Stimulated activated naive CD4-positive, alpha-beta T cell treated with Interleukin-2 at 50 U/mL for 16 hours (primary cell): ENCODE measurements at places on chromosomes 16 and 17.
A peak's percentile ranks its signal among the peaks of the same experiment; 100 is the strongest.

DNA sequence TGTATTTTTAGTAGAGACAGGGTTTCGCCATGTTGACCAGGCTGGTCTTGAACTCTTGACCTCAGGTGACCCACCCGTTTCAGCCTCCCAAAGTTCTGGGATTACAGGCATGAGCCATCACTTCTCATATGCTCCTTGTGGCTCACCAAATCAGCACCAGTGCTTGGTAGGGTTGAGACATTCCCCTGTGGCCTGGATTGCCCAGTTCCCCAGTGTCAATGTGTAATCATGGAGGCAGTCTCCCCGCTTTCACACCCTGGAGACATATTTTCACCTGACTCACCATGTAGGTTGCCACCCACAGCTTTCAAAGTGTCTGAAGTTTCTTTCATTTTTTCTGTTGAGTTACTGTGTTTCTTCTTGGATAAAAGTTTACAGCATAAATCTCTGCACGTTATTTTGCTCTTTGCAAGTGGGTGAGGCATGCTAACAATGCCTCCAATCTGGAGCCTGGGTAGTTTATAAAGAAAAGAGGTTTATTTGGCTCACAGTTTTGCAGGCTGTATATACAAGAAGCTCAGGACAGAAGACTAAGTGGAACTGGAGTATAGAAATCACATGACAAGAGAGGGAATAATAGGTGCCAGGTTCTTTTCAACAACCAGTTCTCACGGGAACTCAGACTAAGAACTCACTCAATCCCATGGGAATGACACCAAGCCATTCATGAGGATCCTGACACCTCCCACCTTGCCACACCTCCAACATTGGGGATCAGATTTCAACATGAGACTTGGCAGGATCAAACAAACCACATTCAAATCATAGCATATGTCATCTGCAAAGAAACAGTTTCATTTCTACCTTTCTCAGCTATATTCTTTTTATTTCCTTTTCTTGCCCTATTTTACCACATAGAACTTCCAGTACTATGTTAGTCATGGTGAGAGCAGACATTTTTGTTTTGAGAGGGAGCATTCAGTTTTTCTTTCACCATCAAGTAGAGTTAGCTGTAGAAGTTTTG is 113.2 kb downstream of the PHKB start:
- DNase-seq: peak; percentile 52

DNA sequence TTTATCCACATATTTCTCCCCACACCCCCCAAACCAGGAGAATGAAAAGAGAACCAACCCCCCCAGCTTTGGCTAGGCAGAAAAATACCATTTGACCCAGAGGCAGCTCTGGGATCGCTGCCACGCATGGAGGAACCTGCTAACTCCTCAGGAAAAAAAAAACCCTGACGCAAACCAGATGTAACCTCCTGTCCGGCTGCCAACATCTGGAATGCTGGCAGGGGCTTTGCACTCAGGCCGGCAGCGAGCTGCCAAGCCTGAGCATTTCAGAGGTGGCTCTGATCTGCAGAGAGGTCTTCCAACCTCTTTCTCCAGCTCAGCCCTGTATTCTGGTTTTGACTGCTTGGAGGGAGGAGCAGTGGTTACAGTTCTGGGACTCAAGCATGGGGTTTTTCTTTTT is 8.2 kb downstream of the IGFBP4 start:
- DNase-seq: no peak

- no peak for DNase-seq
Observed at GRCh38 chr16:16973707-16974591, 496.8 kb downstream of the XYLT1 start.

- DNase-seq: no peak
Observed at GRCh38 chr16:86516623-86517003, 6.3 kb downstream of the FOXF1 start.

DNA sequence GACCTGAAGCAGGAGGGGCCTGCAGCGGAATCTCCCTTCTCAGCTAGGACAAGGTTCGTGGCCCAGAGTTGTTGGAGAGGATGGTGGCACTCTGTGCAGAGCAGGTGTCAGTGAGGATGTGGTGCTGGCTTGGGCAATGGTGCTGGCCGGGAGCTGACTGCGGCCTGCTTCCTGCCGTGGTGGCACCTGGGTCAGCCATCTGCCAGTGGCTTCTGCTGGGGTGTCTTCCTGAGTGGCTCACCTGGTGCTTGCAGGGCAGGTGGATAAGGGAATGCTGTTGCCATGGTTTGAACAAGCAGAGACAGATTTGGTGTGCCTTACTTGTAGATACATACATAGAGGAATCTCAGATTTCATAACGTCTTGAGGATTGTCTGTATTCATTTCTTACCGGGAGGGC is 69.6 kb downstream of the SEC14L1 start:
- no peak for DNase-seq

DNA sequence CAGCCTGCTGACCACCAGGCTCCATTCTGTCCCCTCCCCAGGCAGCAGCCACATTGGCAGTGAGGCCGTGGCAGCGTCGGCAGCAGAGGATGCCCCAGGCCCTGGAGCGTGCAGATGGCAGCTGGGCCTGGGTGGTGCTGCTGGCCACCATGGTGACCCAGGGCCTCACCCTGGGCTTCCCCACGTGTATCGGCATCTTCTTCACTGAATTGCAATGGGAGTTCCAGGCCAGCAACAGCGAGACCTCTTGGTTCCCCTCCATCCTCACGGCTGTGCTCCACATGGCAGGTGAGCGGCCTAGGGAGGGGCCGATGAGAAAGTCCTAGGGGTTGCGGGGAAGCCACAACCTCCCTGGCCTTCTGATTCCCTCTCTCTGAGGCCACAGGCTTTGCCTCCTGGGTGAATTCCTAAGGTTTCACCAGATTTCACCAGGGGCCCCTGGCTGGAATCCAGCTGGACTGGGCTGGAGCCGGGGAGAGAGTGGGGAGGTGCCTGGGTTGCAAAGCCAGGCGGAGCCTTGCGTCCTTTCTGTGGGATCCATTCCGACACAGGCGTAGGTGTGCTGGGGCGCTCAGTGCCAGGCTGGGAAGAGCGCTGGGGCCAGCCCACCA is 5.9 kb downstream of the SLC16A5 start:
- no peak for DNase-seq

DNA sequence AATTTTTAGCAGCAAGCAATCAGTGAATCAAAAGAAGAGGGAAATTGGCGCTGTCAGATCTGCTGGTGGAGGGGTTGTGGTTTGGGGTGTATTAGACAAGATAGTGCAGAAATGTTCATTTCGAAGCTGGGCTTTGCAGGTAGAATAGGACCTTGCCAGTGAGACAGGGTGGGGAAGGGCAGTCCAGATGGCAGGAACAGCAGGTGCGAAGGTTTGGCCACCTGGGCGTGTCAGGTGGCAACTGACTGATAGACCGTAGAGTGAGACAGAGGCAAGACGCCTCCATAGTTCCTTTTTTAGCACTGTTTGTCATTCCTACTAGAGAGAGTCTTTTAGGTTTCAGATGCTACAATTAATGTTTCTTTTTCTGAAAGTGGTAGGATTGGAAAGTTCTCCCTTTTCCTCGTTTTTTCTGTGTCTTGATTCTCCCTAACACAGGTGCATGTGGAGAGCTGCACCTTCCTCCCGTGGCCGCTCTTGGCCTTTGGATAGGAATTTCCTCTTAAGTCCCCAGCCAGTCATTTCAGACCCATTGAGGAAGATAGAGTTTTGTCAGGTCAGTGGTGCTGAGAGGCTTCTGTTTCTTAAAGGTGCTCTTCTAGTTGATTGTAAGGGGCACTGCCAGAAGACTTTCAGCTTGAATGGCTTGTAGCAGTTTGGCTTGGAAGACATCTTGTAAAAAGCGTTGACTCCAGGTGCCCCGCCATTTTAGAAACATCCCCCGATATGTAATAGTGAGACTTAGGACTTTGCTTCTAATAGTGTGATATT is 315.6 kb downstream of the SNX29 start:
- no peak for DNase-seq

DNA sequence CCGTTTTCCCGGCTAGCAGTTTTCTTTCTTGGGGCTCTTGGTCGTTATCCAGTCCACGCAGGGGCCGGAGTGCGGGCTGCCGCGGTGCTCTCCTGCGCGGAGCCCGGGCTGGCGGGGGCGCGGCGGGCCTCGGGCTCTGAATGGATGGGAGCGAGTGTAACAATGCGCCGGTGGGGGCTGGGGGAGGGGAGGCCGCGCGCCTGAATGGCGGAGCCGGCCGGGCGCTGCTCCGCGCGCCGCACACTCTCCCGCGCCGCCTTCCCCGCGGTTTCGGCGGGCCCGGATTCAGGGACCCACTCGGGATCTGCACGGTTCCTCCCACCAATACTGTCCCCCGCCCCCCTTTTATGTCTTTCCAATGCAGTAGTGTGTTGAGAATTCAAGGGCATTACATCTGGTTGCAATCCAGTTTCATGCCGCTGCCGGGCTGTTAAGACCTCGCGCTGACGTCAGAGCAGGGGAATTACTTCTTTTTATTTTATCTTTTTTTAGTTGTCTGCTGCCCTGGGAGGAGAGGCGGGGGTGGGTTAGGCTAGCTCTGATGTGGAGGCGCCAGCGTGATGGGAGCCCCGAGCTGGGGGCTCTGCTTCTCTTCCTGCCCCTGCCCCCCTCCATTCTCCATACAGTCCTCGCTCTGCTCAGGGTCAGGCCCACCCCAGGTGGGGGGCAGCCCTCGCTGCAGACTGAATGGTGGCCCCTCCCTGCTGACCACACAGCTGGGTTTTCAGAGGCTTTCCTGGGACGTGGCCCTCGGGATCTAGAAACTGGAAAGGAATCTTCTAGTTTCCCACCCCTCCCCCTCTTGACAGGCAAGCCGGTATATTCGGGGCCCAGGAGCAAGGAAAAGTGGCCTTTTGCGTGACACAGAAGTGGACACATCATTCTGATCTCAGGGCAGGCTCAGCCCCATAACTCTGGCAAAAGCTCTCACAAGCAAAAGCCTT is 1.8 kb downstream of the RAI1 start:
- peak; percentile 47 for DNase-seq

DNA sequence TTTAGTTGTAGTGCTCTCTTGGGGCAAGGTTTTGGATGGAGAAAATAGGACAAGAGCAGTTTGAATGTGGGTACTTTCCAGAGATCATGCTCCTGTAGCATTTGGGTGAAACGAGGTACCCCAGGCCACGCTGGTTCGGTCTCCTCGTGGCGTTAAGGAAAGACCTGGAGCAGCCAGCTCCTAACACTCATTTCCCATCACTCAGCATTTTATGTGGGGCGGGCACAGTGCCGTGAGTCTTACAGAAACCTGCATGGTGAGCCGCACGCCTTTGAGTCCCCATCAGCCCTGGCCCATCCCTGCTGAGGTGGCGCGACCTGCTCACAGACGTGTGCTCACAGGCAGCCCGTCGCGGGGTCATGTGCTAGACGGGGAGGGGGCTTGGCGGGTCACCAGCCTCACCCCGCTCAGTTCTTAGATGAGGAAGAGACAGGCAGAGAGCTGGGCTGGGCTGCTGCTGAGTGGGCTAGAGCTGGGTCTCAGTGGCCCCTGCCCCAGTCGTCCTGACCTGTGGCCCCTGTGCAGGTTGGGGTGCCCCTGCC is 37.3 kb downstream of the TBCD start:
- no peak for DNase-seq

DNA sequence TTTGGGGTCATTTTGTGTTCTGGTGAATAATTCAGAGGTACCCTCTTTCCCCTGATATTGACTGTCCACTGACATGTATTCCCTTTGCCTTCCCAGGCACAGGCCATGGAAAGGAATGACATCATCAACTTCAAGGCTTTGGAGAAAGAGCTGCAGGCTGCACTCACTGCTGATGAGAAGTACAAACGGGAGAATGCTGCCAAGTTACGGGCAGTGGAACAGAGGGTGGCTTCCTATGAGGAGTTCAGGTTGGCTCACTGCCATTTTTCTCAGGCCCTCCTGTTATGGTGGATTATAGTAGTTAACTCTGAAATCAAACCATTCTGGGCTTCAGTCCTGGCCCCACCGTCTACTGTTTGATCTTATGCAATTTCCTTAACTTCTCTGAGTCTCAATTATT is 1.6 kb upstream of the EFTUD2 start:
- no peak for DNase-seq

- no peak for DNase-seq
Observed at GRCh38 chr17:56310782-56311181, 157.5 kb downstream of the ANKFN1 start.

DNA sequence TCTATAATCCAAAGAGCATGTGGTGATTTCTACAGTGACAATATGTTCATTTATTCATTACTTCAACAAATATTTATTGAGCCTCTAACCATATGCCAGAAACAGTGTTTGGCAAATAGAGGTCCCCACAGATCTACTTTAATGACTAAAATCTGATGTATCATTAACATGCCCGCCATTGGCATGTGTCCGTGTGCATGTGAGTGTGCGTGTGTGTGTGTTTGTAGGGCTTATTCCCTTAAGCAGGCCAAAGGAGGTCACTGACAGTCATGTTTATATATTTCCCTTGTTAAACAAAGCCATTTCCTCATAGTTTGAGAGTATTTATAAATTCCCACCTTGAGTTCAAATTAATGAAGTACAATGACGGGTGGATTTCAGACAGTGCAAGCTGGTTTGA is 174.4 kb upstream of the IRX6 start:
- DNase-seq: no peak

DNA sequence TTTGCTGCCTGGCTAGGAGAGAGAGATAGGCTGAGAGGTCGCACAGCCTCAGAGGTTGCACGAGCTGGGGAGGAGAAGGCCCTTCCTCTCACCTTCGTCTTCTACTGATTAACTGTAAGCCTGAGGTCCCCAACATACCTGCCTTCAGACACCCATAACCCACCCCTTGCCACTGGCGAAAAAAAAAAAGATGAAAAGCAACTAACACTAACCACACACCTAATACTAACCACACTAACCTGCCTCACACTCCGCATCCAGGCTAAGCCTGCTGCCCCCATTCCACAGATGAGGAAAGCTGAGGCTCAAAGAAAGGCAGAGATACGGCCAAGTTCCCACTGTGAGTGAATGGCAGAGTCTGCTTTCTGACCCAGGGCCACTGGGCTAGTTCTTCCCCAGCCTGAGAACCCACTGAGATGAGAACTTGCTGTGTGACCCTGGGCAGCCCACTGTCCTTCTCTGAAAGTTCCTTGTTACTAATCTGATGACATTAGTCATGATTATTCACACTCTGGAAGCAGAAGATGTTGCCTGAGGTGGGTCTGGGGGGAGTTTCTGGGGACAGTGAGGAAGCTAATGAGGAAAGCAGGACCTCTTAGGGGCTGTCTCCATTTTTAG is 4.6 kb downstream of the IL21R start:
- no peak for DNase-seq

- peak; percentile 62 for DNase-seq
Observed at GRCh38 chr17:78421534-78422266, 43.3 kb downstream of the PGS1 start.

DNA sequence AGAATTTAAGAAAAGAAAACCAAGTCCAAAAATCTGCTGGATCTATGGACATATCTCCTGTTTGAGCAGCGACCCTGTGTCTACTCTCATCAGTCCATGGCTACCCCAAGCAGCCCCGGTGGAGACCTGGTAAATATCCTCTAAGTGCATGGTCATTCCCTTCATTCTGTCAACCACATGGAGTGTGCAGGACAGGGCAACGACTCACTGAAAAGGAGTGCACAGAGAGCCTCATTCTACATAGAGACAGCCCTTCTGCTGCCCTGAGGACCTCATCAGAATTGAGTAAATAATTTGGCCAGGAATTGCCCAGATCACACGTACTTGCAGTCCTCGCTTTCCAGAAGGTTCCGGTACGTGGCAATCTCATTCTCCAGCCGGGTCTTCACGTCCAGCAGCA is 3.0 kb downstream of the KRT38 start:
- DNase-seq: no peak
